ENCODE measurements at places on chromosomes 3 and 15. TPM values are rescaled to one million over a fixed set of nuclear protein-coding genes. Genes with fewer than 3 reads are reported as not detected.

GRCh38 chr3:72550582-72551262, 297.5 kb downstream of the SHQ1 start:
- DNase-seq, result no peak

KBTBD13 gene
- total RNA-seq, result 0.05 TPM

FBXW12 gene
- 2.0 TPM for total RNA-seq

DNA sequence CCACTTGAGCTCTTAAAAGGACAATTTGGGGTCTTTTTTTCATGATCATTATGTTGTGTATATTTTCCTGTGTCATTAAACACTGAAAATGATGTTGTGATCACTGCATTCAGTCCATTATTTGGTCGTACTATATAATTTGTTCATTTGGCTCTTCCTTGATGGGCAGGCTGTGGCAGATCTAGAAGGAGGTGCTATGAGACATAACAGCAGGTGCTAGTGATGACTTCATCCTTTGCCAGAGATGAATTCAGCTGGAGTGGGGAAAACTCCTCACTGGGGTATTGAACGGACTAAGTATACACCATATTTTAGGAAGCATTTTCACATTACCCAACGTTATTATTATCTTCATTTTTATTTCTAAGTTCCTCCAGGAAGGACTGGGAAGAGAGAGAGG, 12.0 kb downstream of the CMTM7 start:
- DNase-seq, result no peak

ZNF385D gene
- 9.0 TPM for total RNA-seq

- no peak for DNase-seq
Observed at GRCh38 chr15:56963126-56963525, 44.7 kb downstream of the TCF12 start.

DNA sequence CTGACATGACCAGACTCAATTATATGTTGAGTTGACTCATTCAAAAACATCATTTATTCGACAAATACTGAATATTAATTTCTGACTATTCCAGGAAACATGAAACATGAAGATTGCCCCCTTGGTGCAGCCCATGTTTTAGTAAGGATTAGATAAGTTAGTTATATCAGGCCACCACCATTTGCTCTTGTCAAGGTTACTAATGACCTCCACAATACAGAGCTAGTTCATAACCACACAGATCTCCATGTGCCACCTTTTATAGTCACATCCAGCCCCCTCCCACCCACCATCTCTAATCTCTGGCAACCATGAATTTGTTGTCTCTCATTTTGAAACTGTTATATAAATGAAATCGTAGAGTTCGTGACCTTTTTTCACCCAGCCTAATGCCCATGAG, 15.7 kb downstream of the KLHL18 start:
- no peak for DNase-seq

GRCh38 chr3:32522682-32523081, 20.0 kb upstream of the CMTM6 start:
- DNase-seq, result no peak

- no peak for DNase-seq
Observed at GRCh38 chr15:84001037-84001436, 234.5 kb upstream of the GOLGA6L4 start.

- no peak for DNase-seq
Observed at GRCh38 chr3:195226445-195226844, 44.5 kb downstream of the XXYLT1 start.

DNA sequence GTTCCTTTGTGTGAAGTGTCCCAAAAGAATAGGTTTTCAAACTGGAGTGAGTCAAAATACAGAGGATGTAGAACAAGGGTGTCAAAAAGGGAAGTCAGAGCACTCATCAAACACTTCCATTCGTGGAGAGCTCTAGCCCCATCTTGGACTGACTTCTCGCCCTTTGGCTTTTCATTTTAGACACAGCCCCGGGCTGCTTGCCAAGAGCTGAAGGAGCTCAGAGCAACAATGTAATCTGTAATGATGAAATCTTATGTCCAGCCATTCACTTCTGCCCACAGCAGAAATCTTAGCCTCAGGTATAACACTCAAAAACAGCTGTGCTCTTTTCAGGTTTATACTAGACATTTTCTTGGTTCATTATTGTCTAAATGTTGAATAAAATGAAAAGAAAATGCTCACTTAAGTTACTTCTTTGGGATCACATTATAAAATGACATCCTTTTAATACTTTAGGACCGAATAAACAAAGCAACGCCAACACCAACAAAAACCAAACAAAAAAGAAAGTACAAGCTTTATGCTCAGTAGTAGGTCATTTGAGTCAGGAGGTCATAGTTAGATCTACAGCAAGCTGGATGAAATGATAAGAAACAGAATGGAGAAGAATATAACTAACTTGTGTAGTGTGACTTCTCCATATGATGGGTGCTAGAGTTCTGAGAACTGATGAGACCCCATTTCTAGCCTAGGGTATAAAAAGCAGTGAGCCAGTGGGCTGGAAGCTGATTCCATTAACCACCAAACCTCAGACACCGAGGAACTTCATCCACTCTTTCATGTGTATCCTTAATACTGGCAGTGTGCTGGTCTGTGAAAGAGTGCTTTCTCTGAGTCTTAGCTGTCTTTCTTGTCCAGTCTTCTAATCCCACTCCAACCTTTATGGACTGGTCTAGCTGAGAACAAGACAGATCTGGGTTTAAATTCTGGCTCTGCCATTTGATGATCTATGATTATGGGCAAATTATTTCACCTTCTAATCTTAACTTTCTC, 131.8 kb upstream of the SLC7A14 start:
- no peak for DNase-seq

GRCh38 chr15:63815796-63816533, 17.8 kb downstream of the HERC1 start:
- DNase-seq, result no peak

GOLGA6L7 gene
- not detected for total RNA-seq

DNA sequence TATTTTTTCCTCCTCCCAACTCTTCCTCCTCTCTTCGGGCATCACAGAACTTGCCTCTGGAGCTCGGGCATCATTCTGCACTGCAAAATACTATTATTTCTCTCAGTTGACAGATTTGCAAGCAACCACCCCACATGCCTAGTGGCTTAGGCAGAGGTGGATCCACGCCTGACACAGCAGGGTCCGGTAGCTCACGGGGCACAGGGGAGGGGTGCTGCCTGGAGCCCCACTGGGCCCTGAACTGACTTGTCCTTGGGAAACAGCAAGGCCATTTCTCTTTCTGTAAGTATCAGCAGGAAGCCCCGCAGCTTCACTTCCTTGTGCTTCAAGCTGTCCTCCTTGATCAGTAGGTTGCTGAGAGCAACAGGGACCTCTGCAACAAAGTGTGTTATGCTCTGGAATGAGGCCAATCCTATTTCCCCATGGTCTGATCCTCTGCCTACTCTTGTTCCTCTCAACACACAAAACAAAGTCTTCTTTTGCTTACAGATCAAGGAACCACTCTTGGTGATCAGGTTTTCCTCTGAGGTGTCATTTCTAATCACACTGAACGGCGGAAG, 69.1 kb downstream of the FAM174B start:
- no peak for DNase-seq

- DNase-seq, result no peak
Observed at GRCh38 chr3:129740090-129740489, 133.6 kb upstream of the PLXND1 start.

GRCh38 chr3:190586631-190587011, 72.7 kb downstream of the IL1RAP start:
- no peak for DNase-seq

DNA sequence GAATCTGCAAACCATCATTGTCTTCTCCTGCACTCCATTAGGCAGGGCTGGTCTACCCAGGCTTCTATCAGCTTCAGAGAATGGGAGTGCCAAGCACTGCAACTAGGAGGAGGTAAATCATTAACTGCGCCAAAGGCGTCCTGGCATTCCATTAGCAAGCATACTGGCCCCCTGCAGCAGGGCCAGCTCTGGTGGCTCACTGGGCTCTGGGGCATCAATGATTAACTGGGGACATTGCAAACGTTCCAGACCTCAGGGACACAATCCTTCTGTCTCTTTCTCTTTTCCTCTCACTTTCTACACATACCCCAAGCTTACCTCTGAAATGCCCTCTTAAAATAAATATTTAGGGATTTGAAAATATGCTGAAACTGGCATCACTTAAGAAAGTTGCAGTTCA, 129.0 kb downstream of the MYLK start:
- DNase-seq, result no peak

ISLR gene
- total RNA-seq, result 0.50 TPM

SLTM gene
- 106 TPM for total RNA-seq

BOC gene
- 6.6 TPM for total RNA-seq

UBXN7 gene
- total RNA-seq, result 109 TPM

GRCh38 chr3:98728672-98729071, 34.5 kb upstream of the ST3GAL6 start:
- DNase-seq, result no peak

DNA sequence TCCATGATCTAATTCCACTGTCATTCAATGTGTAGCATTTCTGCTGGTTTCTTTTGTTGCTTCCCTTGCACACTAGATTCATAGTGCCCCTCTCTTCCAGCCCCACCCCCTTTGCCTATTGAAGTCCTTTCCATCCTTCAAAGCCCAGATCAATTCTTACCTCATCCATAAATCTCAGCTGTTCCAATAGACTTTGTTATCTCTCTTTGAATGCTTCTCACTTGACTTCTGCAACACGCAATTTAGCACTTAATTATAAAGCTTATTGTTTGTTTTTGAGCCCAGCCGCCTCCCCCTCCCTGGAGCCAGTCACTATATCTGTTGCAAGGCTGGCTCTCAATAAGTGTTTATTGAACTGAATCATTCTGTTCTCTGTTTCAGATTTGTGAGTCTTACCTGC, 174.6 kb upstream of the TBL1XR1 start:
- DNase-seq, result no peak

SFMBT1 gene
- total RNA-seq, result 20.9 TPM

DNA sequence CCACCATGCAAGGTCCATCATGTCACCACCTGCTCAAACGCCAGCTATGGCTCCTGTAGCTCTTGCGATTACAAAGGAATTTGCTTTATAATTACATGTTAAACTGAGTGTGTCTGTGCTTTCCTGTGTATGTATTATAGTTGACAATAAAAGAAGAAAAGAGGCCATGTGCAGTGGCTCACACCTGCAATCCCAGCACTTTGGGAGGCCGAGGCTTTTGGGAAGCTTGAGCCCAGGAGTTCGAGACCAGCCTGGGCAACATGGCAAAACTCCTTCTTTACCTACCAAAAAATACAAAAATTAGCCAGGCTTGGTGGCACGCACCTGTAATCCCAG, 27.0 kb downstream of the ATRIP start:
- no peak for DNase-seq

Data from WTC11 (cell line).